Activated CD4-positive, CD25-positive, alpha-beta regulatory T cell treated with anti-CD3 and anti-CD28 coated beads, Interleukin-2, amount 50 U/mL, for 16 hours (primary cell): ENCODE measurements at places on chromosomes 5 and 9.

DNA sequence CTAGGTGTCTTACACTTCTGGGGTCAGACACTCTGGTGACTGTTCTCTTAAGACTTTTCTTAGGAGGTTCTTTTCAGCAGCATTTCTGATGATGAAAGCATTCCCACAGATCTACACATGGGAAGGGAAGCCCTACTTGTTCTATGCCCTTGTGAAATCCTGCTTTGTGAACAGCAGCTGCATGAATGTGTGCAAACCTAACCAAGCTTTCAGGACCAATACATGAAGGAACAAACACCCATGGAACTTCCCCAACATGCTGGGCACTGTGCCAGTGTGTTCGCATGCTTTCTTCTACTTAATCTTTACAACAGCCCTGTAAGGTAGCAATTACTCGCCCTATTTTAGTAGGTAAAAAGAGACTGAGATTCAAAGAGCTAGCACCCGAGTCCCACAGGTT lies 439.9 kb upstream of the KLF4 start:
- no peak for DNase-seq

DNA sequence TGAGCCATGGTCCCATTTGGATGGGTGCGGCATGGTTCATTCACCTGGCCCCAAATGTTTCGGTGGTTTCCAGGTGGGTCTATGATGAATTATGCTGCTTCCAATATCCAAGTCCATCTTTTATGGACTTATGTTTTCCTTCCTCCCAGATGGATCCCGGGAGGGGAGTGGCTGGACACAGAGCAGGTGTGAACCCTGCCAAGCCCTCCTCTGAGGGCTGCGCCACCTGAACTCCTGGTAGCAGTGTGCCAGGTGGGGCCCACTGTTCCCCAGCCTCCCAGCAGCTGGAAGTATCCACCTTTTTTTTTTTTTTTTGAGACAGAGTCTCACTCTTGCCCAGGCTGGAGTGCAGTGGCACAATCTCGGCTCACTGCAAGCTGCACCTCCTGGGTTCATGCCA lies 42.9 kb downstream of the WNK2 start:
- DNase-seq: no peak

GRCh38 chr9:34928921-34929320 lies 29.2 kb upstream of the PHF24 start:
- no peak for DNase-seq

GRCh38 chr5:133256276-133256675 lies 204.5 kb downstream of the HSPA4 start:
- no peak for DNase-seq

- DNase-seq: no peak
These were observed 84.3 kb downstream of the NNT start for GRCh38 chr5:43687275-43687674.

DNA sequence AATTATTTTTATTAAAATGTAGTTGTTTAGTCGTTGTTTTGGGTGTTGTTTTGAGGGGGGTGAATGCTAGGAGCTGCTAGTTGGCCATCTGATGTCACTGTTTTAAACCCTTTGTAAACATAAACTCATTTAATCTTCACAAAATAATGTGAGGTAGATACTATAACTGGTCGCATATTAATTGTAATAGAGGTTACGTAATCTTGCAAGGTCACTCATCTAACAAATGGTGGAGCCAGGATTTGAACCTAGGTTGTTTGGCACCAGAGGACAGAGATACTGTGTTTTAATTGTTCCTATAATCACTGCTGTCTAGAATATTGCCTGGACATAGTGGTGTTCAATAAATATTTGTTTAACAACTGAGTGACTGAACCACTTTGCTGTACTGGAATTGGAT lies 54.4 kb downstream of the LRRTM2 start:
- no peak for DNase-seq

DNA sequence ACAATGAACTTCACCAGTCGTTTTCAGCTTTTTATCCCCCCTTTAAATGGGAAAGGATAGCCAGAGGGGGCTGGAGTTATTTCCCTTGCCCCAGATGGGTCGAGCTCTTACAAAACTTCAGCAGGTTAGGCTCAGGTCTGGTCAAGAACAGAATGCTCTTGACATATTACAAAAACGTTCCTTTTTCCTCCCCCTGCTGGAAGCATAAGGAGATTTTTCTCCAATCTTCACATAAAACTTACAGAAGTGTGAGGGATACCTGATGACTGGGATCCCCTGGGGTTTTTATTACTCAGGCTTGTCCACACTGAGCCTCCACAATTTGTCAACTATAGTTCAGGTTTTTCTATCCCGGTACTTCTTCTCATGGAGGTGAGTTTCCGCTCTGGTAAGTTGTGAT lies 60.8 kb downstream of the CSF2 start:
- no peak for DNase-seq

DNA sequence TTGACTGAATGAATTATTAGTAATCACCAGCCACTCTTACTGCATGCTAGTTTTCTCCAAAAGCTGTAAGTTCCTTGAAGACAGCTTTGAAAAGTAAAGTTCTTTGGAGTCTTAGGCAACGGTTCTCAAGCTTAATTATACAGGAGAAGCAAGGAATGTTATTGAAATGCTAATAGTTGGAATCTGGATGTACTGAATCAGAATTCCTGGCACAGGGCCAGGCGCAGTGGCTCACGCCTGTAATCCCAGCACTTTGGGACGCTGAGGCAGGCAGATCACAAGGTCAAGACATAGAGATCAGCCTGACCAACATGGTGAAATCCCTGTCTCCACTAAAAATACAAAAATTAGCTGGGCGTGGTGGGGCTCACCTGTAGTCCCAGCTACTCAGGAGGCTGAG lies 33.4 kb downstream of the GRIA1 start:
- no peak for DNase-seq

DNA sequence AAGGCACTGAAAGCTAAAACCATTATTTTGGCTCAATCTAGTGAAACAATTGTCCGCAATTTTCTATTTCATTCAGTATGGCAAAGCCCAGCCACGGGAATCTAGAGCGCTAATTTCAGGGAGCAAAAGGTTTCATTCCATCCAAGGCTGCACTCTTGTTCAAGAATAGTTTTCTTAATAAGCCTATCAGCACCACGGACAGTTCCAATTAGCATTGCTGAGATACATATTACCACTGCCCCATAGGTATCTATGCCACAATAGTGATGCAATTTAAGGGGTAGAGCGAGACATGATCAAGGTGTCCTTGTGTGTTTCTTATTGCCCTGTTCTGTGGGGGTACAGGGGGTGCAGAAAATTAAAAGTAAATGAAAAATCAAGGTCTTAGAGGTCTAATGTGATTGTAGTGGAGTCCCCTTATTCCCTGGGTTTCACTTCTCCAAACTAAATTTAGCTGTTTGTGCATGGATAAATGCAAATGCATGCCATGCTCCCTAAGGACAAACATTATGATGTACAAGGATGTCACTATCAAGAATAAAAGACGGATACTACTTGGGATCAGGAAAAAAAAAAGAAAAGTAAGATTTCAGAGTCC lies 45.5 kb downstream of the SPOCK1 start:
- no peak for DNase-seq

- no peak for DNase-seq
These were observed 15.9 kb upstream of the IFNA14 start for GRCh38 chr9:21255538-21256212.

- DNase-seq: no peak
These were observed 25.0 kb downstream of the C5orf15 start for GRCh38 chr5:133943475-133943817.

GRCh38 chr9:30846651-30847050 lies 1537.8 kb upstream of the ACO1 start:
- no peak for DNase-seq

GRCh38 chr5:127667926-127668325 lies 19.0 kb downstream of the CTXN3 start:
- DNase-seq: no peak

GRCh38 chr5:108418197-108418596 lies 36.3 kb upstream of the FBXL17 start:
- DNase-seq: no peak

DNA sequence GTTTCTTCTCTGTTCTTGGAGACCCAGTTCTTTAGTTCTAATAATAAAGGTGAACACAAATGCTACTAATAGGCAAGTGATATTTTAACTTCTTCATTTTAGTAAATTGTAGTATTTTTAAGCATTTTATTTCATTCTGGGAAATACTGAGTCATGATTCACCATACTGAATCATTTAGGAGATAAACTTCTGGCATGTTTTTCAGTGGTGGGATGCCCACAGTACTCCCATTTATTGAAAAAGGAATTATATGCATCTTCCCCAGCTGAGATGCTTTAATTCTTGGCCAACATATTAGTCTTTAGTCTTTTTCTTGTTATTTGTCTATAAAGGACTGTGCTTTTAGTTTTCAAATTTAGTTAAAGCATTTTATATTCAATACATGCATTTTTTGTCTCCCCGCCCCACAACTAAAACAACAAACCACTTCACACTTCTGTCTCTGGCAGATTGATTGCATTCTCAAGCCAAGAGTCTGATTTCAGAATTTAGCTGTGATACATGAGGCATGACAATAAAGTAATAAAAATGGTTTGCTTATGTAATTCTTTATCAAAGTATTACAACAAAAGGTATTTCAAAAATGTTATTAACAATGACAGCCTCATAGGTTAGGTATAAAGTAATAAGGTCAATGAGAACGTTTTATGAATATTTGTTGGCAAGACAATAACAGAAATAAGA lies 125.2 kb upstream of the CDH18 start:
- DNase-seq: no peak

DNA sequence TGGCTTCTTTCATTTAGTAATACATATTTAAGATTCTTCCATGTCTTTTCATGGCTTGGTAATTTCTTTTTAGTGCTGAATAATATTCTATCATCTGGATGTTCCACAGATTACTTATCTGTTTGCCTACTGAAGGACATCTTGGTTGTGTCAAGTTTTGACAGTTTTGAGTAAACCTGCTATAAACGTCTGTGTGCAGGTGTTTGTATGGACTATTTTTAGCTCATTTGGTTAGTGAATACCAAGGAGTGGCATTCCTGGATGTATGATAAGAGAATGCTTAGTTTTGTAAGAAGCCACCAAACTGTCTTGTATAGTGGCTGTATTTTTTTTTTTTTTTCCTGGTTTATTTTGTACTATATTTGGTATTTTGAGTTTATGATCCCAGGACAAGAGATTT lies 38.4 kb downstream of the PRRC1 start:
- DNase-seq: no peak

- DNase-seq: no peak
These were observed 147.9 kb upstream of the VLDLR start for GRCh38 chr9:2473681-2474080.

GRCh38 chr9:107158321-107158720 lies 124.8 kb upstream of the RAD23B start:
- DNase-seq: no peak

- no peak for DNase-seq
These were observed 54.4 kb downstream of the ZNF474 start for GRCh38 chr5:122183788-122184170.

GRCh38 chr5:157607371-157608161 lies 32.0 kb upstream of the ADAM19 start:
- DNase-seq: peak; percentile 19

DNA sequence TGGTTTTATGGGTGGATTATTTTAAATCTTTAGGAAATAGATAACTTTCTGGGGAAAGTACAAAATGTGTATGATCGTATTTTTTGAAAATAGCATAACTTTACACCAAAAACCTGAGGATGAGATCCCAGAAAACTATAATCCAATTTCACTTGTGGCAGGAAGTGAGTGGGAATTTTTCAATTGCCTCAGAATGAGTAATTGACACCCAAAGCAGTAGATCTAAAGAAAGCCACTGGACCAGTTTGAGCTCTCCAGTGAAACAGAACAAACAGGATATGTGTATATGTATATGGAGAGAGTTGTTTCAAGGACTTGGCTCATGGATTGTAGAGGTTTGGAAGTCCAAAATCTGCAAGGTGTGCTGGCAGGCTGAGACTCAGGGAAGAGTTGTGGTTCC lies 109.2 kb upstream of the SHB start:
- DNase-seq: no peak

DNA sequence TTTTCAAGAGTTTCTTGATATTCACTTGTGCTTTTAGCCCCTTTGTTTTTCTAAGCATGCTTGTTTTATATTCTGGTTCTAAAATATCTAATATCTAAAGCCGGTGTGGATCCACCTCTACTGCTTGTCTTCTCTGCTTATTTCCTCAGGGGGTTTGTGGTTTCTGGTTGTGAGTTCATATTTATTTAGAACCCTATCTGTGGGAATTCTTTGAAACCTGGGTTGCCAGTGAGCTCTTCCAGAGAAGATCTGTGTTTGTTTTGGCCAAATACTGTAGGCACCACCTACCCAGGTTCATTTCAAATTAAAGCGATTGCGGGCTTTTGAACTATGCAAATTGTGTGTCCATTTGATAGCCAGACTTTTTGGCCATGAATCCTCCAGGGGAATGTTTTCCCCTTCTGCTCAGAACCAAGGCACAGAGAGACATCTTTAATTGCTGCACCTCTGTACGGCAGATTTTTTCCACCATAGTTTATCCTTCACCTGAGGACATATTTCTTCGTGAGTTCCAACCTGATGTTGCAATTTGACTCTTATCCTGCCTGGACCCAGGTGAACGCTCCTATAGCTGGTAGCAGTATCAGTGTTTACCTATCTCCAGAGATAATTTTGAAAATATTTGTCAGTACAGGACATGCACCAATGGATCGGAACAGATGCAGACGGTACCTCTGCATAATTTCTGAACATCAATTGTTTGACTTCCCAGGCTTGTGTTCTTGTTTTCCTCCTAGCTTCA lies 2.4 kb upstream of the ZBTB43 start:
- DNase-seq: no peak

GRCh38 chr5:140214831-140215230 lies 39.8 kb downstream of the CYSTM1 start:
- no peak for DNase-seq

DNA sequence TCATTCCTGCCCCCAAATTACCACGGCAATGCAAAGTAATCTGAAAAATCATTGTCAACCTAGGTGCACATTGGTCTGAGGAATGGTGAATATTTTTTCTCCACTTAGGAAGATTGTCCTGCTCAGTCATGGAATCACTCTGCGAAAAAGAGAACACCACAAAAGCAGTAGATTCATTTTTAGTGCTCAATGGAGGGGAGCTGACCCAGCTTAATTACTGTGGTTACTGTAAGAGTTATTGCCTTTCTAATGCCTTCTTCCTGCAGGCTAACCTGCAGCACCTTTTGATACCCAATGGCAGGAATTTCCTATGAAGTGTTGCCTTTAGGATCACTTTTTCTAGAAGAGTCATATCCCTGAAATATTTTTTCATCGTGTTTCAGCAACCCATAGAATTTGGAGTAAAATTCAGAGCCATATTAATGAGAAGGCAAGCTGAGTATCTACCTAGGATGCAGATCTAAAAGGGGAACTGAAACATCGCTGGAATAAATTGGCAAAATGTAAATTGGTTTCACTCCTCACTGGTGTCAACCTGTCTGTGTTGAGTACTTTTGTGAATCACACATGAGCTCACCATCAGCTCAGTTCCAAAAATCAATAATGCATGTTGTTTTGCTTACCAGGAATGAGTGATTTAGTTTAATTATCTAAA lies 464.5 kb downstream of the CSNK1G3 start:
- no peak for DNase-seq

GRCh38 chr5:139976703-139977102 lies 66.4 kb downstream of the NRG2 start:
- DNase-seq: no peak

GRCh38 chr5:11050596-11051304 lies 289.7 kb upstream of the DAP start:
- DNase-seq: no peak
